NT2/D1 (cell line): ENCODE measurements at places on chromosomes 7 and 10.

- peak; percentile 1 for DNase-seq
Observed at GRCh38 chr10:72719941-72720592, 28.1 kb downstream of the MCU start.

DNA sequence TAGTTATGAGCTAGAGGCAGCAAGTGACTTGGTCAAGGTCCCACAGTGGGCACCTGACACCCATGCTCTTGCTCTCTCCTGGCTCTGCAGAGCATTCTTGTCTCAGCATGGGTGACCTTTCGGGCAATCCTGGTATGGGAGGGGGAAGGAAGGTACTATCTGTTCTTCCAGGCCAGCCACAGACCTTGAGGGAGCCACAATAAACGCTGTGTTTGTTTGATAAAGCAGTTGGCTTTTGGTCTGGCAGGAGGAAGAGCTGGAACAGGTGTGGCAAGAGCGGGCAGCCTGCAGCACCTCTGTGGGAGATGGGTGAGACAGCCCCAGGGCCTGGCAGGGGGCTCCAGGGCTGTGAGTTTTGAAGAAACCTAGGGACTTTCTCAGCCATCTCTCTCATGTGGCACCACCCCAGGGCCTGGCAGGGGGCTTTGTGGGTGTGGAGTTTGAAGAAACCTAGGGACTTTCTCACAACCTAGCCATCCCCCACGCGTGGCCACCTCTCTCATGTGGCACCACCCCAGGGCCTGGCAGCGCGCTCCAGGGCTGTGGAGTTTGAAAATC lies 11.4 kb downstream of the CLDN3 start:
- no peak for DNase-seq

- DNase-seq, result no peak
Observed at GRCh38 chr10:77045085-77045484, 592.5 kb downstream of the KCNMA1 start.

GRCh38 chr7:24922099-24922773 lies 57.7 kb downstream of the OSBPL3 start:
- DNase-seq, result no peak

DNA sequence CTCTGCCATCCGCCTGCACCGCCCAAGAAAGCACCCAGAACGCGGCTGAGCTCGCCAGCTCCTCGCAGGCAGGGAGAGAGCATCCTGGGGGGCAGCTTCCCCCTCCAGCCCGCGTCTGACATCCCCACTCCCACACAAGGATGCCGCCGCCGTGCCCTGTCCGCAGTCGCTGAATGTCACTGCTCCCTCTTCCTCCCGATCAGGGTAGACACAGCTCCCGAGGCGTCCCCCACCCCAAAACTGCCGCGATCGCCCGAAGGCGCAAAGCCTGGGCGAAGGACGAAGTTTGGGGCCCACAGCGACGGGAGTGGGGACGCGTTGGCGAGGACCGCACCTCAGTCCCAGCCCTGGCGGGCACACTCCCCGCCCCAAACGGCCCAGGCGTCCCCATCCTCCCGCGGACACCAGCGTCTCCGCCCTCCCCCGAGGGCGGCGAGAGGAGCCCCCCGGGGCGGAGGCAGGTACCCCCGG lies 1.5 kb upstream of the KAT6B start:
- no peak for DNase-seq

DNA sequence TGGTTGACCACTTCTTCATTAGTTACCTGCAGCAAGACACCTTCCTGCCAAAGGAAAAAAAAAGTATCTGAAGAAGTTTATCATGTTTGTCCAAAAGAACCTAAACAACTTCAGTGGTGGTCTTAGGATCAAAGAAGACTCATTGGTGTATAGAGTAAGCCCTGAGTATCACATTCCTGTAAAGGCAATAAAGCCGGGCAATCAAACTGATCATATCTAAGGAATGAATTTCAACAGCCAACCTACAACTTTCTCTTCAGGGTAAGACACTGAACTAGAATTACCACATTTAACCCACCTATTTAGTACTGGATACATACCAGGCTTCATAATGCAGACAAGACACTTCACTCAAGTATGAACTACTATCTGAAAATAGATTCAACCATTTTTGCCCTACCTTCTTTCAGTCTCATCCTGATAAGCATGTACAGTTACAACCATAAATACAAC lies 10.1 kb downstream of the HNRNPA2B1 start:
- DNase-seq, result no peak

DNA sequence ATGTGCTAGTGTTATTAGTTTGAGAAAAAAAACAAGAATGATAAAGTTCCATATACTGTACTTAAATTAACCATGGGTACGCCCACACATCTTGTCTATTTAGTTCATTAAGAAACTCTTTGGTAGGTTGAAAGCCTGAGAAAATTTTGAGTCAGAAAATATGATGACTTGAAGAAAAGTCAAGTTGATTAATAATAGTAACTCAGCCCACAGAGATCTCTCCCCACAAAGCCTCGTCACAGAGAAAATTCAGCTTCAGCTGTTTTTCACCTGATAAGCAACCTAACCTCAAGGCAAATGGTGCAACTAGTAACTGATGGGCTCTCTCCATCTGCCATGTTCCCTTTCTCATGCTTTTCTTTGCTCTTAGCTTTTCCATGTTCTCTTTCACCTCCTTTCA lies 1021.6 kb downstream of the GATA3 start:
- no peak for DNase-seq

DNA sequence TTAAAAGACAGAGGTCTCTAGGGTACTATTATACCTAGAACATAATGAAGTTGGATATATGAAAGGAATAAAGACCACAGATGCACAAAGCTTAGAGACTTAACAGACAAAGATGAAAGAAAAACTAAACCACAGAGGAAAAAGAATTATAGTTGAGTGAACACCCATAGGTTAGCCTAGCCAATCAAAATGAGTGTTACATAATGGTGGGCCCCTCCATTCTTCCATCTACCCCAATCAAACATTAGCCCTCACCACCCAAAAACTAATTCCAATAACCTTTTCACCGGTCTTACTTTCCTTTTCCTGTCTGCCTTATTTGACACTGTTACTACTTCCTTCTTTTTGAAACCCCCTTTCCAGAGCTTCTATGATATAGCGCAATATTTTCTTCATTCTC lies 130.1 kb downstream of the ELMO1 start:
- DNase-seq, result no peak

- DNase-seq, result no peak
Observed at GRCh38 chr7:13794581-13794980, 194.9 kb downstream of the ETV1 start.

GRCh38 chr10:125014086-125014830 lies 72.3 kb downstream of the ZRANB1 start:
- DNase-seq, result no peak

- peak; percentile 42 for DNase-seq
Observed at GRCh38 chr10:70761031-70761601, 24.1 kb downstream of the TBATA start.

- peak; percentile 15 for DNase-seq
Observed at GRCh38 chr10:18214691-18215563, 74.7 kb downstream of the CACNB2 start.

- DNase-seq, result no peak
Observed at GRCh38 chr10:33391611-33392465, 57.4 kb upstream of the NRP1 start.

- DNase-seq, result no peak
Observed at GRCh38 chr7:110938165-110938564, 152.8 kb upstream of the LRRN3 start.

GRCh38 chr7:116630357-116630756 lies 41.6 kb upstream of the MET start:
- DNase-seq, result no peak

GRCh38 chr10:11838298-11838852 lies 15.2 kb downstream of the PROSER2 start:
- DNase-seq, result no peak

DNA sequence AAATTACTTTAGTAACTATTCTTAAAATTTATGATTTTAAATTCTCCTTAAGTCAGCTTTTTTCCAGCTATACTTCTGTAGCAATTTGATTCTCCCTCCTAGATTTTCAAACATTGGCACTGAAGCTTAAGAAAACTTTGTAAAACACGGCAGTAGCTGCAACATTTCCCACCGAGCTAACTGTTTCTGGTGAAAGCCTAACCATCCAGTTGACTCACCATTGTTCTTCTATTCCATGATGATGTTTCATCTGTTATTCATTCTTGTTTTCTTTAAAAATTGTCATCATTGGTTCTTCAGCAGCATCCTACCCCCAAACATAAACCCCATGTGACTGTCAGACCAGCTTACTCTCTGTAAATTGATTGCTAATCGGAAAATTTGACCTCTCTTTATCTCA lies 312.3 kb downstream of the DGKB start:
- no peak for DNase-seq

DNA sequence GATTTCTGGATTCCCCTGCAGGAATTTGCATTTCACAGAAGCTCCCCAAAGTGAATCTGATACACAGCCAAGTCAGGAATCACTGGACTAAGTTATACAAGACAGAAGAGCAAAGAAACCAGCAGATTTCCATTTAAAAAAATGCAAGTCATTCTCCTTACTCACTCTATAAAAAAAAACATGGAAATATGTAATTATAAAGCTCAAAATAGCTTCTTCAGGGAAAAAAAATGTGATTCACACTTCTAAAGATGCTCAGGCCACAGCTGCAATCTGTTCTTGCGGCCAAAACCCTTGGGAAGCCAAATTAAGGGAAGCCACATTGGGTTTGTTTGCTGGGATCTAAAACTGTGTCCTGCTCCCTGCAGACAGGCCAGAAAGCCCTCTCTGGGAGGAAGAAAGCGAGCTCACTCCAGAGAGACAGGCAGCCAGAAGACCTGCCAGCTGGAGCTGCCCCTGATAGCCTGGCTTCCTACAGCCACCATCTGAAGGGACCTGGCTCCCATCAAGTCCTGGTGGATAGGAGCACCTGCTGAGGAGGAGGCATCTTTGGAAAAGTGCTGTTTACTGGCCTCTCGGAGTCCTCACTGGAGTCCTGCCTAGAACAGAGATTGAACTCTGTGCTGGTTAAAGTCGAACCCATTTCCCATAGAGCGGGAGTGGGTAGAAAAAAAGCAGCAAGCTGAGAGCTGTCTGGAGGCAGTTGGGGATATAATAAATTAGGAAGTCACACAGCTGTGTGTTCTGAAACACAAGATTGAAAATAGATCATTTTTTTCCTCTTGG lies 359.2 kb upstream of the AOAH start:
- DNase-seq, result no peak

DNA sequence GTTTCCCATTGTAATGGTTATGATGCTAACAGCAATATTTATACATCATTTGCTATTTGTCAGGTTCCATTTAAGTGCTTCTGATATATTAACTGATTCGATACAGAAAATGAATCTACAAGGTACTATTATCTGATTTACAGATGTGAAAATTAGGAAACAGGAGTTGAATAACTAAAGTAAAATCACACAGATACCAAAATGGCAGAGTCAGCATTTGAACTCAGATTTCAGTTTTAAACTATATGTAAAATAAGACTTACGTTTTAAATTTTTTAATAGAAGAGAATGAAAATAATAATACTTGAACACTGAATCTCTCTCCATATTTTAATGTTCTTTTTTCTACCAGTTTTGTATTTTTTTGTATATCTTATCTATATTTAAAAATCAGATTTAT lies 313.2 kb downstream of the MDFIC start:
- DNase-seq, result no peak

DNA sequence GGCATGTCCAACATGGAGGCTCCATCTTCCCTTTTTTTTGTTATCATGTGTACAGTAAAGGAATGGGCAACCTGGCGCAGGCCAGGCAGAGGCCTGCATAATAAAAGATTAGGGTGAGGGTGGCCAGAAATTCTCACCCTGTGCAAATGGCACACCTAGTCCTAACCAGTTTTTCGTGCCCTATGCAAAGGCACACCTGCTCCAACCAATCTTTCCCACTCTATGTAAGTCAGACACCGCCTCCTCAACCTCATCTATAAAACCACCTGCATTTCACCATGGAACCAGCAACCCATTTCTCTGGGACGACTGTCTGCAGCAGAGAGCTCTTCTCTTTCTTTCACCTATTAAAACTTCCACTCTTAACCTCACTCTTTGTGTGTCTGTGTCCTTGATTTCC lies 16.1 kb downstream of the TBATA start:
- no peak for DNase-seq

DNA sequence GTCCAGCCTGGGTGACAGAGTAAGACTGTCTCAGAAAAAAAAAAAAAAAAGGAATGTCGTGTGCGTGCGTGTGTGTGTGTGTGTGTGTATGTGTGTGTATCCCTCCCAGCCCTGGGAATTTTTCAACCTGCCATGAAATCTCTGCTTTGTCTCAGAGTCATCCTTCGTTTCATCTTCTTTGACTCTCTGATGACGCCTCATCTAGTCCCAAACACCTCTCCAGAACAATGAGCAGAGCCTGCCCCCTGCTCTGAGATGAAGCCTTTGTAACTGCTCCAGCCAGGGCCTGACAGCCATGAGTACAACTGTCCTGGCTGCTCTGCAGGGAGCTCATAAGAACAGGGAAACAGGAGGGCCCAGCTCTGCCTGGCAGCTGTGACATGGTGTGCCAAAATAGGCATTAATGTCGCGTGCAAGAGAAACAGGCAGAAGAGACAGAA lies 149.5 kb downstream of the FAM107B start:
- DNase-seq, result no peak

DNA sequence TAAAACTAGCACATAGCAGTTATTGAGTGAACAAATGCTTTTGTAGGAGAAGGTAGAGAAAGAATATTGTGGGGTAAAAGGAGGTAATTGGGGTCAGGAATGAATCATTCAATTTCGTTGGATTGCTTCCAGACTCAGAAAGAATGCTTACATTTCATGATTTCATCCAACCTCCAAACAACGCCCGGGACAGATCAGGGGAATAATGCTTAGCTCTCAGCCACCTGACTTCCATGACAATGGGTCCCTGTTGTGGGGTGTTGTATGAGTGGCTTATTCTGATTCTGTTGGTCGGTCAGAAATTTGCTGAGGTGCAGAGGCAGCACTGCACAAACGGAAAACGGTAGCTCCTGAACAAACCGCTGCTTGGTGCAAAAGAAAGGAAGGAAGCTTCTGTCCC lies 24.0 kb upstream of the INPP5F start:
- peak; percentile 8 for DNase-seq

DNA sequence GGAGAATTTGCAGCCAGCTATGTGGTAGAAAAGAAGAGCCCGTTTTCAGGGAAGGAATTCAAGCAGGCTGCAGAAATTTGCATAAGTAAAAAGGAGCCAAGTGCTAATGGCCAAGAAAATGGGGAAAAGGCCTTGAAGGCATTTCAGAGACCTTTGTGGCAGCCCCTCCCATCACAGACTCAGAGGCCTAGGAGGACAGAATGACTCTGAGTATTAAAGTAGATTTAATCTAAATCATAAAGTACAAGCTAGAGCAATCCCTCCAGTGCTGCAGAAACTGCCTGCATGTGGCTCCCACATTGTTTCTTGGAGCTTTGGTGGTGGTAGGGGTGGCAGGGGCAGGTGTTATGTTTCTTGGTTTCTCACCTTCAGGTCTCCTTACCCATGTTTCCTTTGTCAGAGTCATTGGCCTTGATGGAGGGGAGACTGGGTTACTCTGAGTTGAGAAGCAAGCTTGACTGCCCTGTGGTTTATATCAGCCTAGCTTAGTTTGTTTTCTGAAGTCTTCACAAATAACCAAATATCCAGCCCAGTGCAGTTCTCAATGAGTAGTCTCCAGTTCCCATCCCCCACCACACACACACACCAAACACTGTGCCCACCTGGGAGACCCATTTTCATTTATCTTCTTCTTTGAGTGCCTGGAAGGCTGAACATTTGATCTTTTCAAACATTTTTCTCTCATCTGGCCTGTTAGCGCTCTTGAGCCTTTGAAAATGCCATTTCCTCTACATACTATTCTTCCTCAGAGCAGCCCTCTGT lies 34.5 kb downstream of the ITPRIP start:
- DNase-seq, result no peak
